ENCODE measurements at places on chromosomes 3 and 15.

DNA sequence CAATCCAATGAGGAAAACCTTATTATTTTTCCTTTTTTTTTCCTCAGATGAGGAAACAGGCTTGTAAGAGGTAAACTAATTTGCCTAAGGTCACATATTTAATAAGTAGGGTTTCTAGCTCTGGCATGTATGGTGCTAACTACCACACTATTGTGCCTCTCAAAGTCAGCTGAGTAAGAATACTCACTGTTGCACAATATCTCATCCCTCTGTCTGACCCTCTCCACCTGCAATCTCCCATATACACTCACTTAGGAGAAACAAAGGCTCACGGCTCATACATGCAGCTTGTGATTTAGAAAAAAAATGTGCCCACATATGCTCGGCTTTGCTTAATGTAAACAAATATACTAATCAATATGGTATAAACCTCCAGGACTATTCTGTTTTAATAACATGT is 10.4 kb upstream of the ARIH1 start:
- no peak for DNase-seq

- no peak for DNase-seq
Observed at GRCh38 chr3:134445636-134446035, 40.1 kb downstream of the ANAPC13 start.

GRCh38 chr3:119663885-119664284 is 3.5 kb upstream of the POPDC2 start:
- DNase-seq = no peak

DNA sequence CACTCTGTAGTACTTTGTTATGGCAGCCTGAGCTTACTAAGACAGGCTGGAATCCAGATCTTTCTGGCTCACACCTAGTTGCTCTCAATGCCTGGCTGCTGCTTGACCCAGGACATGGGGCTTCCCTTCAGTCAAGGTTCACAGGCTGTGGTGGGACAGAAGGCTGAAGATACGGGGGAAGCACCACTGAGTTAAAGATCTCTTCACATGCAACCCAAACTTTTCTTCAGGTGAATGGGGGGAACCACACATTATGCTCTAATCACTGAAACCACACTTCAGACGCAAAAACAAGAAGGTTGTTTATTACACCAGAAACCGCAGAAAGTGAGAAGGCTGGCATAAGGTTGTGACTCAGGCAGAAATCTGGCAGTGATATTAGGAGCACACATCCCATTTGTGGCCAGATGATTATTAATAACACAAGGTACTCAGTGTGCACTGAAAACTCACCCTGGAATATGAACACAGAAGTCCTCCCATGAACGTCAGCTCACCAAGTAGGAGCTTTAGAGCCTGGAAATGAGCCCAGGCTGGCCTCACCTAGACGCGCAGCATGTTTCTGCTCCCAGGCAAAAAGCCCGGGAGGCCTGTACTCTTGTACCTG is 230.5 kb upstream of the CHRNA7 start:
- peak; percentile 36 for DNase-seq

DNA sequence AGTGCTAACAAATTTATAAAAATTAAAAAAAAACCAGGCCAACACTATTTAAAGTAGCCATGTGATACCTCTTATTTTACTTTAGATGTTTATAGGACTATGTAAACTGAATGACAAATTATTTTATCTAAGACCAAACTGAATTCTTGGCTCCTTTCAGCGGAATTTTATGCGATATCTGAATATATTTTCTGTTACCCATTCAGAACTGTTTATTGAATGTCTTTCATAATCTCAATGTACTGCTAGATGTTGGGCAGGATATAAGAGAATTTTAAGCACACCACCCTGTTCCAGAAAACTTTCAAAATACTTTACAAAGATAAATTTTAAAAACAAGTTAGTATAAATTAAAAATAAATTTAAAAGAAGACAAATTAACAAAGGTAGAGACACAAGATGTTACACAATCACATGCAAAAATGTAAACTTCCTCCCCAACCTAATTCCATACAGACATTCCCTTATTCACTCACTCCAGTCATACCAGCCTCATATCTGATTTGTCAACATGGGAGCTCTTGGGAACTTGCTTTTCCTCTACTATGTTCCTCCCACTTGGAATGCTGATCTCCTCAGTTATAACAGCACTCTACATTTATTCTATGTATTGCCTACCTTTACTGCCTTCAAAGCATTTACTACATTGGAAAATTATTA is 154.6 kb upstream of the MBNL1 start:
- DNase-seq = no peak

DNA sequence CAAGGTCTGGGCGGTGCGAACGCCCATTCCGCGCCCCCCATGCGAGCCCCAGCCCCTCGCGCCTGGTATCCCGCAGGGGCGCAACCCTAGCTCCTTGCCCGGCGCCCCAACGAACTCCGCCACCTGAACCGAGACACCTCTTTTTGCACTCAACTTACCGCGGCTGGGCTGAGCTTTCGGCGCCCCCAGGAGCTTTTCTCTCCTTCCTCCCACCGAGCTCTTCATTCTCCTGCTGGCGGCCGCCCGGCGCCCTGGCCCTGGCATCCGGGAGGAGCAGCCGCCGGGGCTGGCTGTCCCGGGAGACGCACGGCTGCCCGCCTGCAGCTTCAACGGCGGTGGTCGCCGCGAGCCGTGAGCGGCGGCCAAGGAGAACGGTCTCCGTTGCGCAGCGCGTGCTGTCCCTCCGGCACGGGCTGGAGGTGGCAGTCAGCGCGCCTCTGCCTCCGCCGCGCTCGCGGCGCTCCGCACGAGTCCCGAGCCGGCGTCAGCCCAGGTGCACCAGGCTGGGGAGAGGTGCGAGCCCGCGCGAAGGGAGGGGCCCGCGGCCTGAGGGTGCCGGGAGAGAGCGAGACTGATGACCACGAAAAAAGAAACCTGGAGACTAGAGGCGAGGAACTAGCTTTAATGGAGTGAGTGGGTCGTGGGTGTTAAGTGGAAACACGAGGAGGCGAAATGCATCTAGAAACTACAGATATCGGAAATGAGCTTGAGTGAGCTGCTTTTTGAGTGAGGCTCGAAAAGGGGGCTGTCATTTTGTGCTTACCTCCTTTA is 621.5 kb upstream of the ZNF385D start:
- DNase-seq = peak; percentile 11

DNA sequence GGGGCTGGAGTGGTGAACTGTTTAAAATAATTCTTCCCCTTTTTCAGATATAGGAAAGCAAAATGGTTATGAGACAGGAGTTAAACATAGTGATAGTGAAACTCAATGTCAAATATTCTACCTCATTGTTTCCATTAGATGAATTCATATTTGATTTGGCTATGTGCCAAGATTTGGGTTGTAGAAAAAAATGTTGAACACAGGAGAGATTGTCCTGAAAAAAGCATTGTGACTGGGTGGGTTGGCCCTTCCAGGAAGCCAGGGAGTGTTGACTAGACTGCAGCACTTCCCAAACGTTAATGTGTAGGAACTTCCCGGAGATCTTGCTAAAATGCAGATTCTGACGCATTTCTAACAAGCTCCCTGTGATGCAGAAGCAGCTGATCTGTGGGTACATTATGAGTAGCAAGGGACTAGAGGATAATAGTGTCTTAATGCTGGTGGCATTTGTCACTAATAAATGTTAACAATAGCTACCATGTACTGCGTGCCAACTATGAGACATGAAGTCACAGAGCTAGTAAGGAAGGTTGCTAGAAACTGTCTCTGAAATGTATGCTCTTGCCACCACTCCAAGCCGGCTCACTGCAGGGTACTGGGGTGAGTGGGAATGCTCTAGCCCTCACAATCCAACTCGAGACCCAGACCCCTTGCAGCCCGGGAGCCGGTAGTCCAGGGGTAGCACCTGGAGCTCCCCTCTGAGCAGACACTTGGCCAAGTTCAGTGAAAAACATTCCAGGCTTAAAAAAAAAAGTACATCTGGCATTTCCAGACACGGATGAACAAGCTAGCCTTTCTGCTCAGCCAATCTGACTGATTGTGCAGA is 120.6 kb downstream of the CD47 start:
- DNase-seq = no peak

GRCh38 chr3:45955017-45955647 is 11.9 kb downstream of the CXCR6 start:
- no peak for DNase-seq

GRCh38 chr3:60933824-60934223 is 317.4 kb downstream of the FHIT start:
- DNase-seq = no peak

- DNase-seq = peak; percentile 77
Observed at GRCh38 chr3:169886671-169887070, 16.9 kb upstream of the LRRC31 start.

GRCh38 chr15:101246824-101247745 is 4.8 kb downstream of the CHSY1 start:
- no peak for DNase-seq

GRCh38 chr15:58518626-58519025 is 86.8 kb downstream of the LIPC start:
- DNase-seq = no peak

DNA sequence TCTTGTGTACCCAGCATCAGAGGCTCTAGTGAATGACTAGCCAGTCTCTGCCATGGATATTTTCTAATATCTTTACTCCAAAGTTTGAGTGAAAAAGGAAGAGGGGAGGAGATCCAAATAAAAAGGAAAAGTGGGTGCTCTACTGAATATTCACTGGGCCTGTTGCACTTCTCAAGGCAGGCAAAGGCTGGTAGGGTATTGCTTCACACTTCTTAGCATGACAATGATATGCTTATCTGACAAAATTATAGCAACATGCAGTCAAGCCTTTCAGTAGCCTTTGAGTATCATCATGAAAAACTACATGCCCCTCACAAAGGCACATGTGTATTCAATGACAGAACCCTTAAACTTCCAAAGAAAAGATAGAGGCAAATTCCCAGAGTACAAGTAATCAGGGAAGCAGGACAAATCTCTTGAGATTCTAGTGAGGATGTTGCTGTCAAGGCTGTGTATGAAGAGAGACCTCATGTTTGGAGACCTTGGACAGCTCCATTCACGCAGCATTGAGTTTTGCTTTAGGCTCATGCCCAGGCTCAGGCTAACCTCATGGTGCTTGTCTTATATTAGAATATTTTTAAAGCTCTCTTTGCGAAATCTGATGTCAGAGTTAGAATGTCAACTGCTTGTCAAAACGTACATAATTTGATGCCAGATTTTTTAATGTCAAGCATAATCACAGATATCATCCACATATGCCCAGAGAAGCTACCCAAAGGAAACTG is 506.9 kb downstream of the OCA2 start:
- DNase-seq = no peak

DNA sequence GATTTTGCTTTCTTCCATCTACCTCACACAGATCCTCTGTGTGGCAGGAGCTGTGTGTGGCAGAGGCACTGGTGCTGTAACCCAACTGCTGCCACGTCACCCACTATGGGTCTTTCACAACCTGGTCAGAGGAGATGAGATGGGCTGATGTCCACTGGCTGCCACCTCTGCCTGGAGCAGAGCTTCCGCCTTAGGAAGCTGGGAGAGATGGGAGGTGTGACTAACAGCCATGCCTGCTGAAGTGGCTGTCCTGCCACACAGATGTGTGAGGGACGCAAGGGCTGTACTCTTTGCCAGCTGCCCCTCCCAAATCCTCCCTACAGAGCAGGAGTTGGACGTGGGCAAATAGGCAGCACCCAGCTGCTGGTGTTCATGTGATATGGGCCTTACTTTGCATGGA is 329.5 kb downstream of the GABRB3 start:
- DNase-seq = peak; percentile 51

- no peak for DNase-seq
Observed at GRCh38 chr3:157487339-157487738, 15.9 kb downstream of the VEPH1 start.

DNA sequence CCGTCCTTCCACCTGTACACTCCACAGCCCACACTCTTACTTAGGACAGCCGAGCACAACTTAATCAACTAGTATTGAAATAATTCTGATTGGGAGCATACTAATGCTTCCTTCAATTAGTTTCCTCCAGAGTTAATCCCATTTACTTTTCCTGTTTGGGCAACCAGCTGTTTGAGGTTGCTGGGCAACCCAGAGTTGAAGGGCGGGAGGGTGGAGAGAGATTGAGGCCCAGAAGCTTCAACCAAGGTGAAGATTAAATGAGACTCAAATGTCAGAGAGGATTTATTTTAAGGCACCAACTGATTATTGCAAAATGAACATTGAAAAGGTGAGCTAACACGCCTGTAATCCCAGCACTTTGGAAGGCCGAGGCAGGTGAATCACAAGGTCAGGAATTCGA is 428.5 kb upstream of the SEMA6D start:
- no peak for DNase-seq

DNA sequence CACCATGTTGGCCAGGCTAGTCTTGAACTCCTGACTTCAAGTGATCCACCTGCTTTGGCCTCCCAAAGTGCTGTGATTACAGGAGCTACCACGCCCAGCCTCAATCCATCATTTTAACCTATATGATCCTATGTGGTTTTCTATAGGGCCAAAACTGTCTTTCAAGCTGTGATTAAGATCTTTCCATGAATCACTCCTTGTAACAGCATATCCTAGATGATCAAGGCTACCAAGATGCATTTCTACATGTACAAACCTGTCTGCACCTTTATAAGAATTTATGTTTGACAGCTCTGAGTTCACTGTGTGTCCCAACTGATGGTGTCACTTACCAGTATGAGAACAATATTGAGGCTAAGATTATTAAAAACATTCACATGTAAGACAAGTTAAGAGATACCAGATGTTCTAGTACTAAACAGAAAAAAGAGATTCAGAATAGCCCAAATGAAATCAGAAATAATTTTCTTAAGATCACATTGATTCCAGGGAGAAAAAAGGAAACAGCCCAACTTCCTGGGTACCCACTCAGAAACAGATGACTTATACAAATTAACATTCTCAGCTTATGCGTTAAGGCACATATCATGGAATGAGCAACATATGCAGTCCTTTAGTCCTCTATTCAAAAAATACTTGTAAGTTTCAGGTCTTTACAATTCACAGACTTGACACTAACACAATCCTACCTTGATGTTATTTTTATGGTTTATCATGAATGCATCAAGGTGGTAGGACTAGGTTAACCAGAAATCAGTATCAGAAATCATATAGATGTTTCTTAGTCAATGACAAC is 24.8 kb upstream of the PPIB start:
- DNase-seq = no peak

- no peak for DNase-seq
Observed at GRCh38 chr3:47512416-47513124, 942 bp downstream of the ELP6 start.

DNA sequence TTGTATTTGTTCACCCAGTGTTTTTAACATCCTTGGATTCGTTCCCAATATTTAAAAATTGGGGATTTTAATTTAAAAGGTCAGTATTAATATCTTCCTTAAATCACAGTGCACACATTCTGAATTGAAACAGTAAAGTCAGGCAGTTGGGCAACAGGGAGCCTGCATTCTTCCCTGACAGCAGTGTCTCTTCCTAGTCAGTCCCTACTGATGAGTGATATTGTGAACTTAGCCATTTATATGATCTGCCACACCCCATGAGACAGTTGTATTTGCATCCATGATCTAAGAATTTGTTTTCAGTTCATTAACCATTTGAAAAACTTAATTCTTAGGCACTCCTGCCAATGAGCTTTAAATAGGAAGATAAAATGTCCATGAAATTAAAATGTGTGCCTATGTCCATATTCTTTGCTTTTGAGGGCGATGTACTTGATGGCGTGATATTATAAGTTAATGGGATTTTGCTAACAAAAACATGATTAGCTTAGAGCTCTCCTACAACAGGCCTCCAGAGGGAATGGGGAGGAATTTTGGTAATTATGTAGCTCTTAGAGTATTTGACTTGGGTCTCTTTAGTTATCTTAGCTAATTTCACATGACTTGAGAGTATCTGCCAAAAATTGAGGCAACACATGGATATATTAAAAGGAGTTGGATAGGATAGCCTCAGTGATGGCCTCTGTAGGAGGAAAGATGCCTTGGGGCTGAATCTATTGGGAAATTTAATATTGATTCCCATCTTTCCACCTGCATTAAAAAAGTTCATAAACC is 219.3 kb downstream of the PTPRG start:
- no peak for DNase-seq

Data from left ventricle myocardium inferior (tissue), 1 donor.